ENCODE measurements at places on chromosomes 11 and 22. TPM values are rescaled to one million over a fixed set of nuclear protein-coding genes. Genes with fewer than 3 reads are reported as not detected.

RFPL2 gene
- not detected for total RNA-seq

KDELR3 gene
- total RNA-seq: 0.80 TPM

SYT12 gene
- 0.62 TPM for total RNA-seq

GPHA2 gene
- not detected for total RNA-seq

HSPB2 gene
- 1.5 TPM for total RNA-seq

XKR3 gene
- not detected for total RNA-seq

APOL4 gene
- total RNA-seq: 5.4 TPM

TBRG1 gene
- total RNA-seq: 24.9 TPM

LRRC10B gene
- total RNA-seq: 2.6 TPM

NUP98 gene
- 220 TPM for total RNA-seq

GDPD4 gene
- not detected for total RNA-seq

MPZL3 gene
- total RNA-seq: 55.9 TPM

KLHL35 gene
- 1.0 TPM for total RNA-seq

MRGPRX3 gene
- total RNA-seq: not detected

TREH gene
- not detected for total RNA-seq

DDTL gene
- 3.1 TPM for total RNA-seq

UBQLNL gene
- total RNA-seq: 0.67 TPM

KDM4E gene
- total RNA-seq: not detected

C22orf42 gene
- total RNA-seq: not detected

Data from lower leg skin (tissue), 4 donors.